ENCODE measurements at places on chromosomes 12 and 14.

DNA sequence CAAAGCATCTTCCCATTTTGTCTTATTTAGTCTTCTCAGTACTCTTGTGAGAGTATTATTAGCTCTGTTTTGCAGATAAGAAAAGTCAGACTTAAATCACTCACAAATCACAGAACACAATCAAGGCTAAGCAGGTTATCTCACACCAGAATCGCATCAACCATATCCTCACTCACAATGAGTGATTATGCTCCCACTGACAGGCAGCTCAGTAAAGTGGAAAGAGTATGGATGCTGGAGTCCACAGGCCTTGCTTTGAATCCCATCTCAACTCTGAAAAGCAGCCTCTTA, 43.1 kb downstream of the TTC7B start:
- DNase-seq: no peak

DNA sequence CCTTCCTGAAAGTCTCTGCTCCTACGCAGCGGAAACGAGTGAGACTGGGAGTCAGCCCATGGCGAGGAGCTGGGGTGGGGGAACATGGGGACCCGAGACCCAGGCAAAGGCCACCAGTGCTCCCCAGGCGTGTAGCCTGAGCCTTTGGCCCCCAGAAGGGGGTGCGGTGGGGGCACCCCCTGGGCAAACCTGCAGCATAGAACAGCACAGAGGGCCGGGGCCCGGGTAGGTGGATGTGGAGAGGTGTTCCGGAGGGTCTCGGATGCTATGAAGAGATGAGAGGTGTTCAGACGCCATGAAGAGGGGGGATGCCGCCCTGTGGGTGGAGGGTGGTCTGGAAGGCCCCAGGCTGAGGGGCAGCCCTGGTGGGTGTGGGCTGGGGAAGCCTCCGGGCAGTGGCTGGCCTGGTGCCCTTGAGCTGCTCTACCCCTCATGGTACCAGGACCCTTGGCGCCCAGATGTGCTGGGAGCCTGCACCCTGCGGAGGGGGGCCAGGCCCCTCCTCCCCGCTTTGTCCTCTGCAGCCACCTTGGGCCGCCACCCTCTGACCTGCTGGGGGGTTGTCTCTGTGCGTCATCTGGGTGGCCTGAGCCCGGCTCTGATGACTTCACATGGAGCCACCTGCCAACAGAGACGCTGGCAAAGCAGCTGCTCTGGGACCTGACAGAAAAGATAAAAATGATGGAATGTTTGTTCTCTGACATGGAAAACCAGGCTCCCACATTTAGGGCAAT, 83.4 kb downstream of the KIF26A start:
- no peak for DNase-seq

- DNase-seq: no peak
These were observed 71.5 kb upstream of the ARID2 start for GRCh38 chr12:45658020-45658419.

GRCh38 chr12:39440101-39440500, 2.8 kb downstream of the KIF21A start:
- DNase-seq: no peak

DNA sequence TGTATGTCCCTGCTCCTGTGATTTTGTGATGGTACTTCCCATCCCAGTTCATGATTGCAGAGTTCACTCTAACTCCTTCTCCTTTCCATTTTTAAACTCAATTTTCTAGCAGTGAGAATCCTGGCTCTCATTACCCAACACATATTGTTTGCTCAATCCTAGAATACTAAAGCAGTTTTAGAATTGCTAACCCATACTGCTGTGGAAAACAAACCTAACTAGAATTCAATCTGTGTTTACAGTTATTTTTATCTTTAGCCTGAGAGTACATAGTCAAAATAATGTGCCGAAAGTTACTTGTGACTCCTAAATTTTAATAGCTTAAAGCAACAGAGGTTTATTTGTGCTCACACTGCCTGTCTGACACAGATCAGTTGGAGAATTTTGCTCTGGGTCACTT, 508.0 kb downstream of the AACS start:
- DNase-seq: no peak

DNA sequence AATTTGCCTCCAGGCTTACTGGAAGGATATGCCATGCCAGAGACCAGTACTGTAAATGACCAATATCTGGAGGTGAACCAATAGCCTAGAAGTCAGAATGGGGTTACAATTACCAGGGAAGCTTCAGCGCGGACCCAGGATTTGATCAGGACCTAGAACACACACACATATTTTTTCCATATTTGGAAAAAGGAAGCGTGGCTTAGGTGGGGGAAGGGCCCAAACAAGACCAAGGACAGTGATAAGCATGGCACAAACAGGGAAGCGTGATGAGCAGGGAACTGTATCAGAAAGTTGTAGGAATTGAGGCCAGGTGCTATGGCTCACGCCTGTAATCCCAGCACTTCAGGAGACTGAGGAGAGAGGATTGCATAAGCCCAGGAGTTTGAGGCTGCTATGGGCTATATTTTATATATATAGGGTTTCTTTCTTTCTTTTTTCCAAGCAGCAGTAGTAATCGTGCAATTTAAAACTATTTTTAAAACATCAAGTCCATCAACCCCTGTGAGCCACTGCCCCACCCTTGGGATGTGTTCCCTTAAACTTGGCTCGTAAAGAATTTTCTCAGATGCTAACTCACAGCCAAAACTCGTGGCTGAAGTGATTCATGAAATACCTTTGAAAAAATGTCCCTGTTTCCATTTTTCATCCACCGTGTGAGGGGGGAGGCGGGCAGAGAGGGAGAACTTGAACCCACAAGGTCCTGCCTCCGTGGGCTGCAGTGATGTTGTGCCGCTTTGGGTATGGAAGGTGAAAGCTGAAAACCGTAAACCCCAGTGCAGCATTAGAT, 16.7 kb downstream of the HRK start:
- DNase-seq: no peak

GRCh38 chr12:56953314-56953713, 4.1 kb downstream of the RDH16 start:
- DNase-seq: no peak

GRCh38 chr12:67223225-67223624, 45.9 kb upstream of the CAND1 start:
- no peak for DNase-seq

- DNase-seq: no peak
These were observed 38.1 kb upstream of the TMED10 start for GRCh38 chr14:75214558-75214957.

DNA sequence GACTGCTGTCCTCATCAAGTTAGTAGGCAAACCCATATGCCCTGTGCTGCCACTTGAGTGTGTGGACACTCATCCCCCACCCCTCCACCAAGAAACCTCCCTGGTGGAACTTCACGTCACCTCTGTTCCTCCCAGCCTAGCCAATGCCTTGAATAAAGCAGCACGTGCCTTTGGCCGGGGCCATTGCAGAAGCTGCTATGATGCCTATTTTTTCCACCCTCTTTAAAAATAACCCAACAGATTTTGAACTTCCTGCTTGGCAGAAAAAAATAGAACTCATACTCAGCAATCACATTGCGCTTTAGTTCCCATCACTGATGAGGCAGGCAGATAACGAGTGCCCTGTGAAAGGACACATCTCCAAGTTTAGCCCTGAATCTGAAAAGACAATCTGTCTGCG, 23.1 kb upstream of the PWP1 start:
- DNase-seq: no peak

DNA sequence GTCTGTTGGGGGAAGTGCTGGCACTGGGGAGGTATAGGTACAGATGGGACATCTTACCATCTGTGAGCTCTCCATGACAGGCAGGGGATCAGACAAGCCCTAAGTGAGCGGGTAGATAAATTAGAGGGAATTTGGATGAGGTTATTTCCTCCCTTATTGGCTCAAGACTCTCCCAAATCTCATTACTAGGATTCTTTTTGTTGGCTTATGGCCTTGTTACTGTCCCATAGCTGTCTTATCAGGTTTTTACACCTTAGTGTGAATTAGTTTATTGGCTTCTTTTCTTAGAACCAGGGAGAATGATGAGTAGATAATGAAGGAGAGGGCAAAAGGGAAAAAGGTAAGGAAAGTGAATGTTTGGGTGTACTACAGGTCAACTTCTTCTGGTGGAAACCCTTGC, 191.1 kb upstream of the PRICKLE1 start:
- no peak for DNase-seq

GRCh38 chr14:53999061-53999488, 42.5 kb upstream of the BMP4 start:
- no peak for DNase-seq

DNA sequence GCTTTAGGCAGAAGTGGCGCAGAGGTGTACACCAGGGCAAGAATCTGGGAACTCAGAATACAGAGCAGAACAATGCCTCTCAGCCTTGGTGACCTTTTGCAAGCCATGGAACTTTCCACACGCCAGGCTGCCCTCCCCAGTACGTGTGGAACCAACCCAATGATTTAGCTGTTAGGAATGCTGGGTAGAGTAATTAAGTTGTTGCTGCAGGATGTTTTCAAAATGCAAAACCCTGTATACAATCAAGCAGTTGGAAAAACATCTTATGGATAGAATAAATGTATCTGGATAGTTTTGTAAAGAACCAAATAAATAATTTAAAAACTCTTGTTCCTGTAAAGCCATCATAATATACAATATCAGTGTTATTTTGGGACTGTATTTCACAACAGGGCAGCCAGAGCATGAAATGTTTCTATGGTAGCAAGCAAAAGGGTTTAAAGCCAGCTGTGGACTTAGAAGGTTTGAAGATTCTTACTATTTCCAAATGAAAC, 19.4 kb downstream of the PPP1R36 start:
- no peak for DNase-seq

All from stimulated activated CD8-positive, alpha-beta memory T cell treated with anti-CD3 and anti-CD28 coated beads, Interleukin-4, amount 100 ng/mL, for 1 hour (primary cell).